ENCODE measurements at places on chromosomes 3 and 15.

GRCh38 chr3:137116619-137117018 lies 158.8 kb downstream of the IL20RB start:
- no peak for DNase-seq

- DNase-seq: peak; percentile 7
Observed at GRCh38 chr3:96813820-96814650, at the start of gene EPHA6. Gene EPHA6, plus strand, starts transcription at chr3:96814594.

- no peak for DNase-seq
Observed at GRCh38 chr3:186496016-186496415, 48.2 kb downstream of the CRYGS start.

DNA sequence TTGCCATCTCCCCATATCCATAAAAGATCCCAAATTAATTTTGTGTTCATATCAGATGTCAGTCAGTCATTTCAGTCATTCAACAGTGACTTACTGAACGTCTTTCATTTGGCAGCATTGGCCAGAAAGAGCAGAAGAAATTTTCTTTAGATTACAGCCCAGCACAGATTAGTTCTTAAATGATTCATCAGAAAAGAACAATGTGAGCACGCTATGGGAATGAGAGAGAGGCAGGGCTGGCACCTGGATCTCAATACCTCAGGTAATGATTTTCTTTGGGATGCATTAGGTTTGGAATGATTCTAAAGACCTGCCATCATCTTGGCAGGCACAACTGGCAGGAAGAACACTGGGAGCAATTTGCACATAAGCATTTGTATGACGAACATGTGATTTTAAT lies 41.6 kb downstream of the FBN1 start:
- no peak for DNase-seq

Data from germinal center (tissue), 1 donor.